Osteoblast (primary cell): ENCODE measurements at places on chromosomes 5 and 9. TPM values are rescaled to one million over a fixed set of nuclear protein-coding genes. Genes with fewer than 3 reads are reported as not detected.

DNA sequence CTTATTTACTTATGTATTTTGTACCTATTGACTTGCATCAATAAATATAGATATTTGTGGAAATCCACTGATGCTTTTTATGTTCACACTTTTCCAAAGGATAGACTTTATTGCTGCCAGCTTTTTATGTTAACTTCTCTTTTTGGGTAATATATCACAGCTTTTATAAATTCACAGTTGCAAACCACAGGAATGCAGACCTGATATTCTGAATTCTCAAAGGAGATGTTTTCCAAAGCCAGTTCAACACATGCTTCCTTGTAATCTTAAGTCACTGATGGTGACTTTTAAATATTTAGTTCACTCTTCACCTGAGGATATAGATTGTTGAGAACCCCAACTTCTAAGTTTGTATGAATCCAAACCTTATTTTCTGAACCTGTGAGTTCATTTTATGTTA, 223.4 kb upstream of the PRR16 start:
- no peak overlapping the region for H3K27ac ChIP-seq
- H3K4me3 ChIP-seq = no peak overlapping the region
- no peaks in the 10 kb centered on the region for H3K27me3 ChIP-seq

GRCh38 chr5:172802112-172802511, 31.1 kb upstream of the DUSP1 start:
- DNase-seq = no peak
- H3K27ac ChIP-seq = peak overlapping the region; percentile 93
- peaks cover 59% of the 10 kb centered on the region for H3K4me1 ChIP-seq
- no peaks in the 10 kb centered on the region for H3K27me3 ChIP-seq
- no peak overlapping the region for H3K4me3 ChIP-seq

GRCh38 chr9:123432331-123433236, 76.6 kb downstream of the CRB2 start:
- H3K4me1 ChIP-seq = no peaks in the 10 kb centered on the region
- no peak for DNase-seq
- H3K4me3 ChIP-seq = no peak overlapping the region
- H3K27ac ChIP-seq = no peak overlapping the region
- no peaks in the 10 kb centered on the region for H3K27me3 ChIP-seq

DNA sequence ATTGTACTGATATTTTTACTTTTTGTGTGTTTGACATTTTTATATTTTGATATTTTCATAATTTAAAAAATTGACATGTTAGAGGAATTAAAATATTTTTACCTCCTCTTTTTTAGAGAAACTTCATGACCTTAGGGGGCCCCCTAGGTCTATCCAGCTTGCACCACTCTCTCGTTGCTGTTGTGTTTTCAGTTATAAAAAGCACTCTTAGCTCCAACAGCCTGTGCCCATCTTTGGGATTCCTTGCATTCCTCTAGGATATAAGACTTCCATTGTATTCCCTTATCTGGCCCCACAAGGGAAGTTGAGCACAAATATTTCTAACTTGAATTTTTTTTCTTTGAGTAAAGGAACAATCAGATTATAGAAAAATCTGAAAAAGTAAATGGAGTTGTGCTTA, 245.3 kb downstream of the SH3GL2 start:
- no peaks in the 10 kb centered on the region for H3K27me3 ChIP-seq
- no peak overlapping the region for H3K4me3 ChIP-seq
- no peaks in the 10 kb centered on the region for H3K4me1 ChIP-seq
- DNase-seq = no peak

DNA sequence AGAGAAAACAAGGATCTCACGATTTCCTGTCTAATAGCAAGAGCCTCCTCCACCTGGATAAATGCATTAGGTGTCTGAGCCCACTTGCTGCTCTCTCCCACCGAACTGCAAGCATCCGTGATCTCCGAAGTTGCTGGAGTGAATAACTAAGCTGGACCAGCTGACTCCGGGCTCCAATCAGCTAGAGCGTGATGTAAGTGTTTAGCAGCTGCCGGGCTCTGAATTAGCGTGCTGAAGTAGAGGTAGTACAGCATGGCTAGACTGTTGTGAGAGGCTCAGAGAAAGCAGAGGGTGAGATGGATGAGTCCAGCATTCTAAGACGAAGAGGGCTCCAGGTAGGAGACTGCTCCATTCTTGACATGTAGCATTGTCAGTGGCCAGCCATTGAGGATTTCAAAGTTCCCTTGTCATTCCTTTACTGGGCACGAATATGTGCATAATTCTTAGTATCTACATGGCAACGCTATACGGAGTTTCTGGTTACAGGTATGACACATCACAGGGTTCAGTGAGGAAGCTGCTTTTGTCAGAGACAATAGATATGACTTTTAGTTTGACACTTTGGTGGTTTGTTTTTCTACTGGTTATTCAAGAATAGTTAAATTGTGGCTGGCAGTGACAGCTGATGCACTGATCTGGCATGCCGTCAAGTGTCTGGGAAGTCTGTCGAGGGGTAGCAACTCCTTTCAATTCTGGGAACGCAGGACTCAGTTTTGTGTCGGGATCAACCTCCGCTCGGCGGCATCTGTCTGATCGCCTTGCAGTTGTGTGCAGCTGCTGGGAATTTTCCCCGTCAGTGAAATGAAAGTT, 232.6 kb downstream of the MAST4 start:
- H3K36me3 ChIP-seq = no peaks in the 10 kb centered on the region
- peaks cover 31% of the 10 kb centered on the region for H3K27me3 ChIP-seq
- H3K4me3 ChIP-seq = peak overlapping the region; percentile 58
- no peak overlapping the region for H3K27ac ChIP-seq
- H3K4me1 ChIP-seq = peaks cover 12% of the 10 kb centered on the region

DNA sequence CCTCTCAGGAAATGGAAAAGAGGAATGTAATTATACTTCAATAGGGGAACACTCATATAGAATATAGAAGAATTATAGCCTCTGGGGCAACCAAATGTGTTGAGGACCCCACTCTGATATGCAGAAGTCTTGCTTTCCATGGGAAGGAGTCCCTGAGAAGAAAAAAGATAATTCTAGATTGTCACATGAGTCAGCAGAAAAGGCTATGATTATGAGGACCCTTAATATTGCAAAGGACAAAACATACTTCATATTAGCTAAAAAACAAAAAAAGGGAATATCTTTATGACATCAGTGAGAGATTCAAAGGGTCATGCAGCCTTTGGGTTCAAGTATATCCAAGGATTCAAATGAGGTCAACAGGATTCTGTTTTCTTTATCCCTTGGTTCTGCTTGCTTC, 119.5 kb downstream of the PIK3R1 start:
- H3K36me3 ChIP-seq = no peaks in the 10 kb centered on the region
- H3K4me3 ChIP-seq = no peak overlapping the region
- peak overlapping the region; percentile 80 for H3K27ac ChIP-seq
- peaks cover 43% of the 10 kb centered on the region for H3K4me1 ChIP-seq

DNA sequence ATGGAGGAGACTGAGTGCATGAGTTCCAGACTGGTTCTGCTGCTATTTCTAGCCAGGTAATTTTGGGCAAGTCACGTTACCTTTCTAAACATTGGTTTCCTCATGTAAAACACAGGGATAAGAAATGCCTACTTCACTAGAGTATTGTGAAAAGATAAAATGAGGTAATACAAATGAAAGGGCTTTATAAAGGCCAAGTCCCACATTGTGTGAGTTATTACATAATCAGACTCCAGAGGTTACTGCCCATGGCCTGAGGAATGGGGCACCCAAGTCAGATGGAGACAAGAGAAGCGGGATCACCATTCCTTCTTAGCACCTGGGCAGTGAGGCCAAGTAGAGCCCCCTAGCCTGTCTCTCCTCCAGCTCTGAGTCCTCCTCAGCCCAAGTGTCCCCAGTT, 7.5 kb downstream of the HBEGF start:
- H3K27ac ChIP-seq = peak overlapping the region; percentile 52
- peaks cover 29% of the 10 kb centered on the region for H3K36me3 ChIP-seq
- peaks cover 32% of the 10 kb centered on the region for H3K4me1 ChIP-seq
- peak; percentile 32 for DNase-seq
- no peak overlapping the region for H3K4me3 ChIP-seq

GRCh38 chr9:85278769-85279168, 463.0 kb downstream of the AGTPBP1 start:
- H3K4me3 ChIP-seq = no peak overlapping the region
- no peaks in the 10 kb centered on the region for H3K36me3 ChIP-seq
- DNase-seq = no peak

GRCh38 chr5:124514956-124515355, 231.5 kb downstream of the ZNF608 start:
- no peak overlapping the region for H3K4me3 ChIP-seq
- no peaks in the 10 kb centered on the region for H3K27me3 ChIP-seq
- peaks cover 9% of the 10 kb centered on the region for H3K4me1 ChIP-seq

DNA sequence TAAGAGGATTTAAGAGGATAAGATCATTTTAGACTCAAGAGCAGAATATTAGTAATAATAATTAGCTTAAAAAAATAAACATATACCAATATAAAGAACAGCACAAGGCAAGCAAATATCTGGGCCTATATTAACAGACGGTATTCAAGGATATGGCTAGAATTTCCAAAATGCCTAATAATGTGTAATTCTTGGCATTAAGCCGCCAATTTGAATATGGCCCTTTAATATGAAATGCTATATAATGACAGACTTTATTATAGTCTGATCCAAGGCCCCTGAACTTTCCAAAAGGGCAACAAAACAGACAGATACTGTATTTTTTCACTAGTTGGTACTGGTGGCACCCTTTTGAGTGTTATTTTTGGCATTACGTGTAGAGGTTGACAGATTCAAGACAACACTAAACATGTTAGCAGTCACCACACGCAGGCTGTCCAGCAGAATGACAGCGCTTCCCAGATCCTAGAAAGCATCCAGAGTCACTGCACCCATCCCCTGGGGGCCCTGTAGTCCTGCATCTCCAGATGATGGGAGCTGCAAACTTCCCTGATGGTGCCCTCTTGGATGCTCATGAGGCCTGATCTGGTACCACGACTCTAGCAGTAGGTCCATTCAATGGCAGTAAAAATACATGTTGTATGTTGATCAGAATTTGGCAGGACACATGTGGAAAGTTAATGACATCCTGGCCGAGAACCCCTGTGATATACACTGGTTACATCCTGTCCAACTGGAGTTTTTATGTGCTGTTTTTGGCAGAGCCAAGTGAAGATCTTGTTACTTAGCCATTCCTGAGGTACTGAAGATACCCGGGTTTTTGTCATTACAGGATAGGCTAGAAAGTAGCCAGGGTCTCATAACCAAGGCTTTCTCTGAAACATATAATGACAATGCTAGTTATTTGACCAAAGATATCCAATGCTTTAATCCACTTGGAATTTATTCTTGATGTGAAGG, 1.7 kb upstream of the ABL1 start:
- peak; percentile 92 for DNase-seq
- H3K27me3 ChIP-seq = no peaks in the 10 kb centered on the region
- H3K36me3 ChIP-seq = no peaks in the 10 kb centered on the region
- peak overlapping the region; percentile 92 for H3K27ac ChIP-seq

GRCh38 chr5:56601641-56602071, 213.7 kb upstream of the MAP3K1 start:
- DNase-seq = no peak
- no peak overlapping the region for H3K4me3 ChIP-seq
- no peak overlapping the region for H3K27ac ChIP-seq
- no peaks in the 10 kb centered on the region for H3K36me3 ChIP-seq
- H3K27me3 ChIP-seq = peaks cover 3% of the 10 kb centered on the region
- no peaks in the 10 kb centered on the region for H3K4me1 ChIP-seq

GRCh38 chr5:67290655-67291054, 94.1 kb upstream of the CD180 start:
- H3K4me1 ChIP-seq = peaks cover 6% of the 10 kb centered on the region
- DNase-seq = no peak
- H3K27me3 ChIP-seq = no peaks in the 10 kb centered on the region

Gene GRM6
- not detected in 2 replicates for total RNA-seq

Gene HEMGN
- total RNA-seq = not detected in 2 replicates

Gene SPATA9
- total RNA-seq = 0.36 and 1.2 TPM in 2 replicates

Gene MSH3
- total RNA-seq = 20.6 and 21.7 TPM in 2 replicates

Gene AJM1
- total RNA-seq = 0.88 and 1.1 TPM in 2 replicates

Gene INSL6
- not detected in 2 replicates for total RNA-seq
